ENCODE measurements at places on chromosomes 11 and 22.

DNA sequence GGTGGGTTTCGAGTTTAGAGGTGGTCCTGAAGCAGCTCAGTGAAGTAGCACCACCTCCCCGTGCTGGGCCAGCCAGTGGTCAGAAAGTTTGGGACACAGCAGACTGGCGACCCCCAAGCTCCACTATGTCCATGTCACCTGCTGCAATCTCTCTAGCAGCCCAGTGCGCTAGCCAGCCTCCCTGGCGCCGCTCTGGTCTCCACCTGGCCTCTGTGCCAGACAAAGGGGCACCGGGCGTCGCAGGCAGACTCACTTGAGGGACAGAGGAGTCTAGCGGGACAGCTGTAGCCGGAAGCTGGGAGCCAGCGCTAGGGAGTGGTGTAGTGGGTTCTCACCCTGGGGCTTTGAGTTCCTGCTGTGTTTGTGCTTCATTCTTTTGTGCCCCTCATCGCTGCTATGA, 25.5 kb downstream of the MYBPC3 start:
- DNase-seq: no peak

DNA sequence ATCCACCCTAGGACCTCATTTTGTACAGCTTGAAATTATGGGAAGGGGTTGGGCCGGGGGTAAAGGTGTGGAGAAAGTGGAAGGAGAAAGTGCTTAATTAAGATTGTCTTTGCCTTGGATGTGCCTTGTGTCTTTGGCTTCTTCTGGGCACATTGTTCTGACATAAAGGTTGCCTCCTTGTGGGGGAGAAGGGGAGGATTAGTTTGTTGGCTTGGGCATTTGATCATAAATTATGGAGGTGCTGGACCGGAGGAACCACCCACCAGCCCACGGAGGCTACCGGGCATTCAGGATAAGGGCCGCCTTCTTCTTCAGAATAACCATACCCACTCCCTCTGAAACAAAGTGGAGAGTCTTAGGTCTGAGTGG, 1.3 kb downstream of the PAFAH1B2 start:
- DNase-seq: peak; percentile 38

- no peak for DNase-seq
These were observed 45.6 kb upstream of the EHF start for GRCh38 chr11:34575261-34575660.

DNA sequence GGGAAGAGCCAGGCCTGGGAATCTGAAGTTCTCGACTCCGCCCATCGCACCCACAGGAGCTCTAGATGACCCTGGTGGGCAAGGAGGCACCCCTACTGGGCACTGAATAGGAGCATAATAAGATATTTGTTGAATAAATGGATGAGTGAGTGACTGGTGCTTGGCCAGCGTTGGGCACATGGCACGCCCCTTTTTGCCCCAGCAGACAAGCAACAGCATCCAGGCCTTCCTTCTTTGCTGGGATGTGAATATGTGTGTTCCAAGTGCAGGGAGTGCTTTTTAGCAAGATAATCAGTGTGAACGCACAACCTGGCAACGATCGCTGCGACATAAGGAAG, 443 bp upstream of the CELF1 start:
- DNase-seq: no peak

GRCh38 chr11:36407356-36407755, 102.7 kb downstream of the TRAF6 start:
- DNase-seq: no peak

DNA sequence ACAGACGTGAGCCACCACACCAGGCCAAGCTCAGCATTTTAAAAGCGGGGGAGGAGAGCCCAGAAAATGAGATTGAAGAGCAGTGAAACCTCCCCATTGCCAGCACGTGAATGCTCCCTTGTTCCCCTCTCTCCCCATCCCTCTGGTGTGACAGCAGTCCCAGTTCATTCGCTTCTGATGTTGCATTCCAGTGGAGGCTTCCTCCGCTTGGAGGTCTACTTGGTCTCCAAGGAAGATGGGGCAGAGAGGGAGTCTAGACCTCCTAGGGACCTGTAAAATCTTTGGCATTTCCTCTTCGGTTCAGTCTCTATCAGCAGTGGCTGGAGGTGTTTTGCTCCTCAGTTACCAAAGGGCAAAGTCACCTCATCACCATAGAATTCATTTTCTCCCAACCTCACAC, 30.2 kb upstream of the EP300 start:
- DNase-seq: no peak

- DNase-seq: no peak
These were observed 599 bp upstream of the PPP2R1B start for GRCh38 chr11:111766834-111767142.

DNA sequence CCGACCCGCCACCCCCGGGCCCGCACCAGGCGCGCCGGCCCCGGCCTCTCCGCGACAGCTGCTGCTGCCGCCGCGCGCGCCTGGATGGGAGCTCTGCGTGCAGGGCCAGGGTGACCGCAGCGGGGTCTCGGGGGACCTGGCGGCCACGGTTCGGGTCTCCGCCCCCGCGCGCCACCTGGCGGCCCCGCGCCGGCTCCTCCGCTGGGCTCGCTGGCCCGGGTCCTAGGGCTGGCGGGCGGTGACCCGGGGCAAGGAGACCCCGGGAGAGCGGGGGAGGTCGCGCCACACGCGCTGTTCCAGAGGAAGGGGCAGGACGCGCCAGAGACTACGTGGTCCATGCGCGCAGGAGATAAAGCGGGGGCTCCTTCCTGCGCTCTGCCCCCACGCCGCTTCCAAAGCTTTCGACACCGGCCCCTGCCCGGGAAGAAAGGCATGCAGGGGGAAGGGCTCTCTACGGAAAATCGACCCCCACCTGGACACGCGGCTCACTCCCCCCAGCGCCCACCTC, 562 bp downstream of the SHANK2 start:
- DNase-seq: no peak

DNA sequence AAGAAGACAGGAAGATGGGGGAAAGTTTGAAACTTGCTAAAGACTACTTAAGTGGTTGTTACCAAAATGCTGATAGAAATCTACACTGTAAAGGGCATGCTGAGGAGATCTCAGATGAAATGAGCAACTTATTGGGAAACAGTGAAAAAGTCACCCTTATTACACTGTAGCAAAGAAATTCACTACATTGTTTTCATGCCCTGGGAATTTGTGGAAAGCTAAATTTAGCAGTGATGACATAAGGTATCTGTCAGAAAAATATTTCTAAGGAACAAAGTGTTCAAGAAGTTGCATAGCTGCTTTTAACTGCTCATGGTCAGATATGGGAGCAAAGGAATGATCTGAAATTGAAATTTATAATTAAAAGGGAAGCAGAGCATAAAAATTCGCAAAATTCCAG, 702.4 kb upstream of the LRRC4C start:
- peak; percentile 76 for DNase-seq

DNA sequence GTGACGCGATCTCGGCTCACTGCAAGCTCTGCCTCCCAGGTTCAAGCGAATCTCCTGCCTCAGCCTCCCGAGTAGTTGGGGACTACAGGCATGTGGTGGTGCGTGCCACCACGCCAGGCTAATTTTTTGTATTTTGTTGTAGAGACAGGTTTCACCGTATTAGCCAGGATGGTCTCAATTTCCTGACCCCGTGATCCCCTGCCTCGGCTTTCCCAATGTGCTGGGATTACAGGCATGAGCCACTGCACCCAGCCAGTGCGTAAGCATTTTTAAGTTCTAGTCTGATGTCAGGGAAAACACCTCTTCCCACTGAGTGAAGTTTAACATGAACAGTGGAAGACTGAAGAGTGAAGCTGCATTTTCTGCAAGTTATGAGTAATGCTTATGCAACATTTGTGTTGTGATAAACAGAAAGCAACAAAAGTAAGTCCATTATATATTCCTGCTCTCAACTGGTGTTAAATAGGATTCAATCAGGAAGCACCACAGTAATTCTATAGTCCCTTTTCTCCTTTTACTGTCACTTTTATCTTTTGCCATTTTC, 1219.8 kb upstream of the RAG2 start:
- no peak for DNase-seq

DNA sequence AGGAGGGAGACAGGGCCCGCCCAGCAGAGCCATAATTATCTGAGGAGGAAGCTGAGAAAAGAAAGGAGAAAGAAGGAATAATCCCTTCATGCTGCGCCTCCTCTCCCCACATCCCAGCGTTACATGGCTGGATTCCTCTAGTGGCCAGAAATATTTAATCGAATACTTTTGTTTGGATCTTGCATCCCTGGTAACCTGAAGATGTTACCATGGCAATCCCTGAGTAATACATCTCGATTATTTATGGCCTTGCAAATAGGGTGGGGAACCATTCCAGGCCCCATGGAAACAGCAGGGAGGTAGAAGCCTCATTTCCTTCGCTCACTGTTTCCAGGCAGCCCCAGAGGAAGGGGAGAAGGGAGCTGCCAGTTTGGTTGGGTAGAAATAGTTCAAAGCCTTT, 357.7 kb downstream of the BUD13 start:
- peak; percentile 64 for DNase-seq

DNA sequence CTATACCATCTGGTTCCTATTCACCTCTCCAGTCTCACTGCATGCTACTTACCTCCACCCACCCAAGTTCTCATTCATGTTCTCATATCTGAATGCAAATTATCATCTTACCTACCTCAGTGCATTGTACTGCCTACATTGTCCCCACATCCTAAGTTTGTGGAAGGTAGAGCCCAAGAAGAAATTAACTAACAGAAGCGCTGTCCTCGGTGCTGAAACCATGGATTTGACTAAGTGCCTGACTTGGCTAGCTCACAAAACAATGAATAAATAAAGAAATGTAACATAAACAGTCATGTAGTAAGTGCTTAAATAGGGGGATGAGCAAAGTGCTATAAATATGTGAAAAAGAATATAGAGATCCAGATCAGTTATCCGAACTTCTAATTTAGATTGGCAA, 63.2 kb downstream of the GRIA4 start:
- DNase-seq: peak; percentile 50

- no peak for DNase-seq
These were observed 85.8 kb downstream of the EFCAB6 start for GRCh38 chr22:43726322-43726721.

DNA sequence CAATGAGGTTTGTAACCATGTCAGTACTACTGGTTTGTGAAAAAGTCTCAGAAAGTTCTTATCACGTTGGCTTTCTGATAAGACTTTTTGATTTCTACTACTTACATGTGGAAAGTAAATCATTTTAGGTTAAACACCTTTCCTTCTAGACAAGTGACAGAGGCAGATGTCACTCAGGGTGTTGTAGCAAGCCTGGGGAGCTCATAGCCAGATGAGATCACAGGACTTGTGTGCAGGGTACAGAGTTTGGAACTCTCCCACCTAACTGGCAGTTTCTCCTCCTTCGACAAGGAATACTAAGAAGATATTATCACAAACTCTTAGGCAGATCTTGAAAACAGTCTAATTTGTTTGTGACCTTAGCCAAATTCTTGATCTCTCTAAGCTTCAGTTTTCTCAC, 49.4 kb upstream of the PICALM start:
- no peak for DNase-seq

DNA sequence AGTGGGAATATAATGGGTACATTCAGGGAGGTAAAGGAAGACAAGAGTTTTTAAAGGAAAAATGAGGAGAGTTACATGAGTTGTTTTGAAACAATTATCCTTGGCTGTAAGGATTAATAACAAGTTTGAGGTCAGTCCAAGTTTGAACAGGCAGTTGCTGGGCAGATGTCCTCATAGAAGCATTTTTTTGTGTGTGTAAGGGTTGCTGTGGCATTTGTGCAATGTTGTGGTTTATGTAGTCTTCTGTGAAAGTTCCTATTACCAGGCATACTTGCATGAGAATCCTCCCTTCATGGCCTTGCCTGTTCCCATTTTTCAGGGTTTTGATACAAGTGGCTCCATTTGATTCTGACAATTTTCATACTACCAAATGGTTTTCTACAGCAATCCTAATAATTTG, 400.2 kb downstream of the KCNA4 start:
- peak; percentile 74 for DNase-seq

All from astrocyte (in vitro differentiated cells and primary cell).